ENCODE measurements at places on chromosomes 5 and 9.

DNA sequence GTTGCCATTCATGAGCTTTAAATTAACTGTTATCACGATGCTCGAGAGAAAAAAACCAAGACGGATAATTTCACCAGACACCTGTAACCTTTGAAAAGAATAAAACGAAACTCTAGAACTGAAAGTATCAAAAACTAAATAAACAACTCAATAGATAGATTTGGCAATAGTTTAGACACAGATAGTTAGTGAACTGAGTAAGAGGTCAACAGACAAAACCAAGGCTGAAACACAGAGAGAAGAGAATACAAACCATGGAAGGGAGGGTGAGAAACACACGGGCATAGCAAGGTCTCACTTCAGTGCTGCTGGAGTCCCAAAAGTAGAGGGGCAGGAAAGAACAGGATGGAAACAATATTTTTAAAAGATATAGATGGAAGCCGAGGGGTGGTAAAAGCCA lies 3.3 kb upstream of the OR2V1 start:
- DNase-seq, result no peak

- peak; percentile 59 for DNase-seq
Measured at GRCh38 chr5:4868140-4868735, 271.9 kb upstream of the ADAMTS16 start.

- no peak for DNase-seq
Measured at GRCh38 chr5:176596689-176597416, 13.1 kb downstream of the GPRIN1 start.

DNA sequence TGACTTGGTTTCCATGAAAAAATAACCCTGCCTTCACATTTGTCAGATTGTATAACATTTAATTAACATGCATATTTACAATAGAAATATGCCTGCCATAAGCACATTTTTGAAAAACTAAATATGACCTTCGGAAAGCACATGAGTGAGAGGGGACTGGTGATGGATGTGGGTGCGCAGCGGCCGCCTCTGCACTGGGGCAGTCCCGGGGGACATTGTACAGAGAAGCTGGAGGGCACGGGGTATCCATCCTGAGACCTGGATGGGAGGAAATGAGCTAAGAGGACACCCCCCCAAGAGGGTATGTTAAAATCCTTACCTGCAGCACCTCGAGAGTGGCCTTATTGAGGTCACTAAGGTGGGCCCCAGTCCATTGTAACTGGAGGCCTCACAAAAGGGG lies 161.3 kb upstream of the IRX4 start:
- no peak for DNase-seq

- DNase-seq, result no peak
Measured at GRCh38 chr9:137486545-137487453, 27.7 kb upstream of the NSMF start.

GRCh38 chr5:560792-561166 lies 36.5 kb upstream of the SLC9A3 start:
- no peak for DNase-seq

- DNase-seq, result no peak
Measured at GRCh38 chr9:137669261-137669672, 50.5 kb downstream of the EHMT1 start.

DNA sequence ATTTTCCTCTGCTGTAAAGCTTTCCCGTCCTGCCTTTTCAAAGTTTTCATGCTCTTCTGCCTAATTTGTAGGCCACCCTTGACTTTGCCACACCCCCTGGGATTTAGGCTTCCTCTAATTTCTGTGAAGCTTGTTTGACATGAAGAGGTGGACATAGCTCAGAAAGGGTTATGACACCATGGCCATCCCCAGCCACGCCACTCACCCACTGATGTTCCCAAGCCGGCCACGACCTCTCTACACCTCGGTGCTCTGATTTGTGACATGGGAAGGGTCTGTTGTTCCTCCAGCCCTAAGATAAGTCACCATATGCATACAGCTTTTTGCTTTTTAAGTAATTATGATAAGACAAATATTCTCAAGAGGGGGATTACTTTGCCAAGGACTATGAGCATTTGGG lies 139.5 kb downstream of the BARX1 start:
- no peak for DNase-seq

DNA sequence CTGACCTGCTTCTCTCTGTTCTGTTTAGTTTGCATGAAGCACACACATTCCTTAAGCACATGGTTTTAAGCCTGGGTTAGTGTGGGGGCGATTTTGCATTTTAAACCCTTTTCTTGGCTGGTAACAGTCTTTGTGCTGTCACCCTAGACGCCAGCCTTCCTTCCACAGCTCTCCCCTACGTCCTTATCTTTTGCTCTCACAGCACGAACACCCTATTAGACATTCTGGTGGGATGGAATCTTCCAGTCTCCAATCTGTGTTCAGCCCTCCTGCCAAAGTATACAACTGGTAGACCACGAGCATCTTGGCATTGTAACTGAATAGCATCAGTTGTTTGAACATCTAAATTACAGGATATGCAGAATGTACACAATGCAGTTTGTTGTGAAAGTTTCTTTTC lies 316.9 kb upstream of the IRX2 start:
- no peak for DNase-seq

All from SW480 (cell line).